ENCODE measurements at places on chromosomes 16 and 17. TPM values are rescaled to one million over a fixed set of nuclear protein-coding genes. Genes with fewer than 3 reads are reported as not detected.

GRCh38 chr17:7627250-7628121 is at the start of gene SAT2:
Gene SAT2 (minus strand): TSS chr17:7627821. CDS start chr17:7627635, 186 bp downstream.
- H3K36me3 ChIP-seq = peaks cover 3% of the 10 kb centered on the region
- H3K4me1 ChIP-seq = peaks cover 14% of the 10 kb centered on the region
- H3K27ac ChIP-seq = peak within 1 kb of the TSS; percentile 85
- H3K27me3 ChIP-seq = no peaks in the 10 kb centered on the region
- peak; percentile 80 for DNase-seq
- peak within 1 kb of the TSS; percentile 95 for H3K4me3 ChIP-seq

GRCh38 chr16:23871924-23872323 is 36.1 kb downstream of the PRKCB start:
- DNase-seq = no peak
- H3K36me3 ChIP-seq = peaks cover 25% of the 10 kb centered on the region
- H3K27me3 ChIP-seq = no peaks in the 10 kb centered on the region
- peak overlapping the region; percentile 16 for H3K27ac ChIP-seq

DNA sequence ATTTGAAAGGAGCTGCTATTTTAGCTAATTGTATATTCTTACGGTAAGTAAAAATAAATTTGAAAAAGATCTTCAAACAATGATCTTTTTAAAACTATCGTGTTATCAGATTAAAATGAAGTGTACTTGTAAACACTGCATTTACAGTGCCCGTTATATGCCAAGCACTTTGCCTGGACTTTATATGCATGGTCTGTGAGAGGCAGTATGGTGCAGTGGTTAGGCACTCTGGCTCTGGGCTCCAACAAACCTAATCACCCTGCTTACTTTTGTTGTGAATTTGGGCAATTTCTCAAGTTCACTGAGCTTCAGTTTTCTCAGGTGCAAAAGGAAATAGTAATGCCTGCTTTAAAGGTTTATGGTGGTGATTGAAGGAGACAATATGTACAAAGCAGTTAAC is 1.4 kb downstream of the PMP22 start:
- H3K27ac ChIP-seq = no peak overlapping the region
- H3K4me1 ChIP-seq = peaks cover 10% of the 10 kb centered on the region
- H3K27me3 ChIP-seq = peaks cover 84% of the 10 kb centered on the region
- H3K4me3 ChIP-seq = no peak overlapping the region

DNA sequence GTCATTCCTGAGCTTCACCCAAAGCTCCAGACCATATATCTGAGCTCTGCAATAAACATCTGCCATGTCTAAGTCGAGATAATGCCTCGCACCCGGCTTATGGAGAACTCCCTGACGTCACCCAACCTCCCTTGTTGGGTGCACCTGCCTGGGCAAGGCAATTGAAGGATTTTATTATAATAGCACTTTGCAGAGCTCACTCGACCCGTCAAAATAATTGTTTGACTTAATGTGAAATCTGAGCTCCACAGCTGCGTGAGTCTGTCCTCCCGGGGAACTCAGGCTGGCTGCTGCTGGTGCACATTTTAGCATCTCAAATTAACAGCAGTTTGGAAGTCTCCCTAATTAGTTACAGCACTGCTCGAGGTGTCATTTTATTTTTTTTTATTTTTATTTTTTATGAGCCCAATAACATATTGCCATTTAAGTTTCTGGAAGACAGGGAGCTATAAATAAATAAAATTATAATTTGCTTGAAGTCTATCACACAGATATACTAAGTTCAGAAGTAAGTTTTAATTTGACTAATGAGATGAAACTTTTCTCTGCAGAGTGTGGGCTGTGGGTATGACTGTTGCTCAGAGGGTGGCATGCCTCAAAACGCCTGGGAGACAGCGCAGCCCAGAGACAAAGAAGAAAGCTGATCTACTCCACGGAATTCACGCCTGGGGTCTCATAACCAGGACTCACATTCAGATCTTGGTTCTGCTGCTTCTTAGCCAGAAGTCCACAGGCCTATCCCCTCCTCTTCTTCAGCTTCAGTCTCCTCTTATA is 401.4 kb upstream of the C16orf82 start:
- peaks cover 6% of the 10 kb centered on the region for H3K4me1 ChIP-seq
- no peak overlapping the region for H3K4me3 ChIP-seq
- no peak overlapping the region for H3K27ac ChIP-seq
- peaks cover 6% of the 10 kb centered on the region for H3K27me3 ChIP-seq
- DNase-seq = no peak
- H3K36me3 ChIP-seq = no peaks in the 10 kb centered on the region

GRCh38 chr16:7597677-7598076 is 265.0 kb downstream of the RBFOX1 start:
- DNase-seq = no peak
- H3K4me3 ChIP-seq = no peak overlapping the region
- H3K27me3 ChIP-seq = no peaks in the 10 kb centered on the region
- no peaks in the 10 kb centered on the region for H3K4me1 ChIP-seq
- no peak overlapping the region for H3K27ac ChIP-seq

DNA sequence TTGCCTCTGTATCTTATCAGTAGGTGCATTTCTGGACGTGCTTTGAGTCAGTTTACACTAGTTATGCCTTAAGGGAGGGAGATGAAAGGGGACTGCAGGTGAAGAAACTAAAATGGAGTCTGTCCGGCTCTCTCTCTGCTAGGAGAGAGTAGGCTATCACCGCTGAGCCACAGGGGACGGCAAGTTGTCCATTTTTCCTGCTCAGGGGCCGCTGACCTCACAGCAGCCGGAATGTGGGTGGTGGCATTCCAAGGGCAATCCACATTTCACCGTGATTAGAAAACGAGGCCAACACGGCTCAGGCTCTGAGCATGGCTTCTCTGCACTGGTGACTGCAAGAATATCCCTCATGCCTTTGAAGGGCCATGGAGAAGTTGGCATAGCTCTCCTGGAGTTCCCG is 19.0 kb upstream of the KLHDC4 start:
- peaks cover 3% of the 10 kb centered on the region for H3K27me3 ChIP-seq
- H3K4me3 ChIP-seq = no peak overlapping the region
- peaks cover 21% of the 10 kb centered on the region for H3K4me1 ChIP-seq

DNA sequence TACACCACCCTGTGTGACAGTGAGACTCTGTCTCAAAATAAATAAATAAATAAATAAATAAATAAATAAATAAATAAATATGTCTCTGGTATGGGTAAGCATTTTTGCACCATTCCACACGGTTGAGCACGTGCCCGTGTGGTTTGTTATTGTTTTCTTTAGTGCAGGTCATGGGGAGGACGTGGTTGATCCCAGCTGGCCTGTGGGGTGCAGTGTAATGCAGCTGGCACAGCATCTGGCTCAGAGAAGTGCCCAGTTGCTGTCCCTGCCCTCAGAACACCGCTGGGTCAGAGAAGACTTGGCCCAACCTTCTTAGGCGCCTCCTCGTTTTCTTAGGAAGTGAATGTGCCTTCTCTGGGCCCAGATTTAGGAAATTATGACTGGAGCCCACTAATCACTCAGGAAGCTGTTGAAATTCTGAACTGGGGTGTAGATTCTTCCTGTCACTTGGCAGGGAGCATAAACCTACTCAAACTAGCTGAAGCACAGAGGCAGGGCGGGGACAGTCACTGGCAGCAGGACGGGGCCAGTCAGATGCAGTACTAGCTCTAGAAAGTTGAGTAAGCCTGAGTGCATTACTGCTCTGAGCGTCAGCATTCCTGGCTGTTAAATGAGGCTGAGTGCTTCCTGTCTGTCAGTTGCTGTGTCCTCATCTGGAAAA is 85.9 kb downstream of the SNX29 start:
- H3K4me3 ChIP-seq = no peak overlapping the region
- H3K4me1 ChIP-seq = peaks cover 13% of the 10 kb centered on the region
- DNase-seq = no peak
- peaks cover 1% of the 10 kb centered on the region for H3K27me3 ChIP-seq
- H3K27ac ChIP-seq = no peak overlapping the region
- no peaks in the 10 kb centered on the region for H3K36me3 ChIP-seq

- H3K4me3 ChIP-seq = no peak overlapping the region
- no peaks in the 10 kb centered on the region for H3K27me3 ChIP-seq
- H3K36me3 ChIP-seq = peaks cover 12% of the 10 kb centered on the region
- DNase-seq = no peak
Measured at GRCh38 chr17:15444805-15445204, 22.6 kb downstream of the CDRT4 start.

GRCh38 chr17:9677411-9677810 is 32.1 kb downstream of the USP43 start:
- no peaks in the 10 kb centered on the region for H3K4me1 ChIP-seq
- no peaks in the 10 kb centered on the region for H3K36me3 ChIP-seq
- H3K4me3 ChIP-seq = no peak overlapping the region
- H3K27me3 ChIP-seq = no peaks in the 10 kb centered on the region
- no peak for DNase-seq

- peaks cover 9% of the 10 kb centered on the region for H3K4me1 ChIP-seq
- H3K36me3 ChIP-seq = no peaks in the 10 kb centered on the region
- peak overlapping the region; percentile 80 for H3K4me3 ChIP-seq
- peaks cover 39% of the 10 kb centered on the region for H3K27me3 ChIP-seq
- peak overlapping the region; percentile 7 for H3K27ac ChIP-seq
Measured at GRCh38 chr17:39622380-39623006, 4.3 kb upstream of the PPP1R1B start.

GRCh38 chr17:5408186-5408585 is 11.3 kb downstream of the NUP88 start:
- H3K36me3 ChIP-seq = peaks cover 36% of the 10 kb centered on the region
- H3K4me3 ChIP-seq = no peak overlapping the region
- no peaks in the 10 kb centered on the region for H3K27me3 ChIP-seq
- H3K4me1 ChIP-seq = peaks cover 10% of the 10 kb centered on the region
- no peak overlapping the region for H3K27ac ChIP-seq

DNA sequence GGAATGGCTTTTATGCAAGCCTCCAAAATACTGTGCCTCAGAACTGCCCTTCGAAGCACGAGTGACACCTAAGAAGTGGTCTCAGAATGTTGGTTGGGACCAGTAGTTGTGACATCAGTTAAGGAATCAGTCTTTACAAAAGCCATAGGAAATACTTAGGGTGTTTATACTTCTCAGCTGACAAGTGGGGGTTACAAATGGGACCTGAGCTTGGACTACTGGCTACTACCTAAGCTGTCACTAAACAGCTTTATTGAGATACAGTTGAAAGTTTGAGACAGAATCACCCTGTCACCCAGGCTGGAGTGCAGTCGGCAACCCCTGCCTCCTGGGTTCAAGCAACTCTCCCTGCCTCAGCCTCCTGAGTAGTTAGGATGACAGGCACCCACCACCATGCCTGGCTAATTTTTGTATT is 5.0 kb downstream of the RPL19 start:
- H3K27me3 ChIP-seq = peaks cover under 1% of the 10 kb centered on the region
- peaks cover 34% of the 10 kb centered on the region for H3K36me3 ChIP-seq
- no peak overlapping the region for H3K27ac ChIP-seq

DNA sequence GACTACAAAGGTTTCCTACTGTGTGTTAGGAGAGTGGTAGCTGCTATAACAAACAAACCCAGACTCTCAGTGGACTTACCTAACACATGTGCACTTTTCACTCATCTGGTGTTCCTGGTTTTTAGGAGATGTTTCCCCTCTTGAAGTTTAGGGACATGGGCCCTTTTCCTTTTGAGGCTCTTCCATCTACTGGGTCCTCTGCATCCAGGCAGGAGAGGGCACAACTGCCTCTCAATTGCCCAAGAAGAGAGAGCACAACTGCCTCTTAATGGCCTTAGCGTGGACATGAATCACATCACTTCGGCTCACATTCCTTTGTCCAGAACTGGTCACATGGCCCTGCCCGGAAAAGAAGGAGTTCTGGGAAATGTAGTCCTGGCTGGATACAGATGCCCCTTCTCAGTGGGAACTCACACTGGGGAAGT is 9.8 kb upstream of the TNRC6C start:
- H3K4me3 ChIP-seq = no peak overlapping the region
- H3K27me3 ChIP-seq = peaks cover 31% of the 10 kb centered on the region
- no peak for DNase-seq
- peaks cover 7% of the 10 kb centered on the region for H3K4me1 ChIP-seq

DNA sequence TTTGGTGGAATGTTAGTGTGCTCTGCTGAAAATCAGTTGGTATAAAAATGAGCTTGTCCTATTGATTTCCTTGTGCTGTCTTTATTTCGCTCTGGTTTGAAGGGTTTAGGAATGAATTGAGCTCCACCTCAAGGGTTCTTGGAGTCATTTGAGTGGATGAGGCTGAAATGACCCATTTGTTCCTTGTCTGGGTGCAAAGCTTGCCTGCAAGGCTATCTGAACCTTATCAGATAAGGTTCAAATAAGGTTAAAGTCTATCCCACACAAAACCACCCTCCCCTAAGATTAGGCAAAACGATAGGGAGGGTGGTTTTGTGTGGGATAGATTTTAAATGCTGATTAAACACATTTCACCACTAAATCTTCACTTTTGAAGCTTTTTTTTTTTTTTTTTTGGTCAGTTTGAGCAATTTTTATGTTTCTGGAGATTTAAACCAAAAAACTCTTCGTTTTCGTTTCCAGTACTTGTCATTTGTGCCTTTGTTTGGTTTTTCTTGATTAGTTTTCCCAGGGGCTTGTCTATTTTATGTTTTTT is 62.7 kb downstream of the ARHGAP44 start:
- no peak overlapping the region for H3K4me3 ChIP-seq
- DNase-seq = no peak
- H3K4me1 ChIP-seq = no peaks in the 10 kb centered on the region
- no peaks in the 10 kb centered on the region for H3K36me3 ChIP-seq

DNA sequence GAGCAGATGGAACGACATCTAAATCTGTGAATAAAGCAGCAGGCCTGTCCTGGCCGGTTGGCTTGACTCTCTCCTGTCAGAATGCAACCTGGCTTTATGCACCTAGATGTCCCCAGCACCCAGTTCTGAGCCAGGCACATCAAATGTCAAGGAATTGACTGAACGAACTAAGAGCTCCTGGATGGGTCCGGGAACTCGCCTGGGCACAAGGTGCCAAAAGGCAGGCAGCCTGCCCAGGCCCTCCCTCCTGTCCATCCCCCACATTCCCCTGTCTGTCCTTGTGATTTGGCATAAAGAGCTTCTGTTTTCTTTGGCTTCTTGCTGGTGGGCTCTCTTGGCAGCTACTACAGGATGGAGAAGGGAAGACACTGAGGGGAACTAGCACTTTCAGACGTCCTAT is 4.1 kb upstream of the RSAD1 start:
- H3K27ac ChIP-seq = no peak overlapping the region
- peaks cover 10% of the 10 kb centered on the region for H3K4me1 ChIP-seq
- peaks cover 2% of the 10 kb centered on the region for H3K36me3 ChIP-seq

- no peaks in the 10 kb centered on the region for H3K36me3 ChIP-seq
- DNase-seq = no peak
- H3K27me3 ChIP-seq = peaks cover 36% of the 10 kb centered on the region
- H3K27ac ChIP-seq = no peak overlapping the region
Measured at GRCh38 chr17:77735566-77736198, 222.8 kb upstream of the TNRC6C start.

GRCh38 chr17:4969047-4969550 is 1.5 kb upstream of the SPAG7 start:
- peak; percentile 44 for DNase-seq
- peaks cover 23% of the 10 kb centered on the region for H3K36me3 ChIP-seq
- H3K4me3 ChIP-seq = no peak overlapping the region
- peaks cover 22% of the 10 kb centered on the region for H3K4me1 ChIP-seq
- no peak overlapping the region for H3K27ac ChIP-seq
- H3K27me3 ChIP-seq = no peaks in the 10 kb centered on the region

GRCh38 chr16:55041540-55042234 is 111.0 kb downstream of the IRX5 start:
- no peak overlapping the region for H3K4me3 ChIP-seq
- DNase-seq = no peak
- H3K27me3 ChIP-seq = no peaks in the 10 kb centered on the region
- H3K36me3 ChIP-seq = no peaks in the 10 kb centered on the region

- H3K36me3 ChIP-seq = peaks cover 3% of the 10 kb centered on the region
- H3K4me1 ChIP-seq = peaks cover 23% of the 10 kb centered on the region
- no peak overlapping the region for H3K27ac ChIP-seq
- no peak overlapping the region for H3K4me3 ChIP-seq
Measured at GRCh38 chr17:65173976-65174683, 37.0 kb downstream of the RGS9 start.

Gene ACE
- total RNA-seq = 18.2 TPM

Gene MAFG
- 18.3 TPM for total RNA-seq

Gene HBA1
- not detected for total RNA-seq

Gene CMTM2
- total RNA-seq = 1.3 TPM

Gene TEKT5
- not detected for total RNA-seq

Gene SETD1A
- 33.4 TPM for total RNA-seq

Gene MYH8
- total RNA-seq = not detected

Gene AURKB
- 128 TPM for total RNA-seq
